Keratinocyte (primary cell): ENCODE measurements at places on chromosomes 16 and 17. TPM values are rescaled to one million over a fixed set of nuclear protein-coding genes. Genes with fewer than 3 reads are reported as not detected.

CARD14 gene
- 0.23 to 1.6 TPM (median 0.49 TPM) in 3 replicates for polyA plus RNA-seq

PRSS33 gene
- polyA plus RNA-seq: not detected in 3 replicates

AIPL1 gene
- polyA plus RNA-seq: not detected in 3 replicates

CDRT15L2 gene
- polyA plus RNA-seq: not detected in 3 replicates

SULT1A2 gene
- 0.10 TPM in 1 of 3 replicates, not detected in the others for polyA plus RNA-seq

FASN gene
- polyA plus RNA-seq: 44.7 to 137 TPM (median 55.7 TPM) in 3 replicates

HOXB2 gene
- polyA plus RNA-seq: 3.0 to 5.7 TPM (median 3.8 TPM) in 3 replicates

TAT gene
- 0.14 TPM in 1 of 3 replicates, not detected in the others for polyA plus RNA-seq

EMP2 gene
- polyA plus RNA-seq: 14.7 to 19.6 TPM (median 19.1 TPM) in 3 replicates

CCDC144A gene
- 0.26 to 0.53 TPM (median 0.30 TPM) in 3 replicates for polyA plus RNA-seq

DRC3 gene
- 0.42 to 0.80 TPM (median 0.69 TPM) in 3 replicates for polyA plus RNA-seq

TNP2 gene
- polyA plus RNA-seq: not detected in 3 replicates

NGFR gene
- polyA plus RNA-seq: 0.97 to 3.1 TPM (median 1.7 TPM) in 3 replicates

SLC6A2 gene
- 0.10 to 0.97 TPM (median 0.20 TPM) in 3 replicates for polyA plus RNA-seq

IL34 gene
- polyA plus RNA-seq: 0.08 to 0.42 TPM (median 0.14 TPM) in 3 replicates

HOXB4 gene
- polyA plus RNA-seq: 0.46 to 0.89 TPM (median 0.59 TPM) in 3 replicates

TAC4 gene
- not detected in 3 replicates for polyA plus RNA-seq

SLC13A2 gene
- not detected in 3 replicates for polyA plus RNA-seq

NME3 gene
- 9.8 to 32.7 TPM (median 10.1 TPM) in 3 replicates for polyA plus RNA-seq

CBFA2T3 gene
- 0.08 to 0.24 TPM (median 0.18 TPM) in 3 replicates for polyA plus RNA-seq

PDE6G gene
- 0.24 TPM in 1 of 3 replicates, not detected in the others for polyA plus RNA-seq

TEKT1 gene
- not detected in 3 replicates for polyA plus RNA-seq

MYH8 gene
- polyA plus RNA-seq: not detected in 3 replicates

IGSF6 gene
- polyA plus RNA-seq: not detected in 3 replicates

LPO gene
- polyA plus RNA-seq: not detected in 3 replicates

CASKIN1 gene
- 0.01 to 0.45 TPM (median 0.04 TPM) in 3 replicates for polyA plus RNA-seq

TSPOAP1 gene
- 0.02 to 0.10 TPM (median 0.04 TPM) in 3 replicates for polyA plus RNA-seq

CCL14 gene
- polyA plus RNA-seq: not detected in 3 replicates

AP1G1 gene
- polyA plus RNA-seq: 61.7 to 82.5 TPM (median 62.5 TPM) in 3 replicates

PRAC1 gene
- not detected in 3 replicates for polyA plus RNA-seq

CDT1 gene
- polyA plus RNA-seq: 1.0 to 4.9 TPM (median 2.0 TPM) in 3 replicates
